ENCODE measurements at places on chromosomes 7 and 10.
A peak's percentile ranks its signal among the peaks of the same experiment; 100 is the strongest.

GRCh38 chr7:30852308-30852684 is 59.4 kb upstream of the AQP1 start:
- DNase-seq, result no peak

DNA sequence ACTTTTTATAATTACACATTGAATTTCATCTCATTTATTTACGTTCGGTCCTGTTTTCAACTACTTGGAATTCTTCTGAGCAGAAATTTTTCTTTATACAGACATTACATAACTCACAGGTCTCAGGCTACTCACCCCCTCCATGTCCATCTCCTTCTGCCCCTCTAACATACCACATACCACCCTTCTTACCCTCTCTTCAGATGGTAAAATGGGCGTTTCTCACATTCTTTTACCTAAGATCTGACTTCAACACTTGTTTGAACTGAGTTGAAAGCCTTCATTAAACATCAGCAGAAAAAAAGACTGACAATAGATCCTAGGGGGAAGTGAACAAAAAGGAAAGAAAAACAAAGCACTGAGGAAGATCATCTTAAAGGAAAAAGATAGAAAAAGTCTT is 309.7 kb downstream of the CTNNA3 start:
- DNase-seq, result no peak

GRCh38 chr10:116973371-116973905 is 31.5 kb downstream of the SHTN1 start:
- no peak for DNase-seq

- DNase-seq, result no peak
These were observed 174.4 kb downstream of the CREB5 start for GRCh38 chr7:28586736-28587135.

DNA sequence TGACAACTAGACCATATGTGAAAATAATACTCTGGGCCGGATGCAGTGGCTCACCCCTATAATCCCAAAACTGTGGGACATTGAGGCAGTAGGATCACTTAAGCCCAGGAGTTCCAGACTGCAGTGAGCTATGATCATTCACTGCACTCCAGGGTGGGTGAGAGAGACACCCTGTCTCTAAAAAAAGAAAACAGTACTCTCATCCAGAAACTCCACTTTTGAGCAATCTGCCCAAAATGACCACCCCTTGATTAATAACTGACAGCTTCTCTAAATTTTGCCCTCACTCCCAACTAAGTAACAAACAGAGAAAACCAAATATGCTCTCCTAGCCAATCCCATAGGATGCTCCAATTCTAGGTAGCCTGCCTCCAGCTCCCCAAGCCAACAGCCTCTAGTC is 62.5 kb upstream of the AKR1E2 start:
- DNase-seq, result no peak

- no peak for DNase-seq
These were observed 167.7 kb downstream of the EMX2 start for GRCh38 chr10:117710181-117710798.

GRCh38 chr10:94274142-94274787 is 88.5 kb downstream of the NOC3L start:
- no peak for DNase-seq

- no peak for DNase-seq
These were observed 34.6 kb upstream of the ZNF273 start for GRCh38 chr7:64868499-64868898.

- no peak for DNase-seq
These were observed 140.2 kb upstream of the AHR start for GRCh38 chr7:17158261-17158660.

- DNase-seq, result peak; percentile 39
These were observed 2.0 kb upstream of the FEZF1 start for GRCh38 chr7:122306320-122307227.

- DNase-seq, result no peak
These were observed 21.5 kb upstream of the PPP3CB start for GRCh38 chr10:73517166-73517888.

- no peak for DNase-seq
These were observed 926.6 kb upstream of the MBL2 start for GRCh38 chr10:53699231-53699630.
